ENCODE measurements at places on chromosomes 11 and 22.

DNA sequence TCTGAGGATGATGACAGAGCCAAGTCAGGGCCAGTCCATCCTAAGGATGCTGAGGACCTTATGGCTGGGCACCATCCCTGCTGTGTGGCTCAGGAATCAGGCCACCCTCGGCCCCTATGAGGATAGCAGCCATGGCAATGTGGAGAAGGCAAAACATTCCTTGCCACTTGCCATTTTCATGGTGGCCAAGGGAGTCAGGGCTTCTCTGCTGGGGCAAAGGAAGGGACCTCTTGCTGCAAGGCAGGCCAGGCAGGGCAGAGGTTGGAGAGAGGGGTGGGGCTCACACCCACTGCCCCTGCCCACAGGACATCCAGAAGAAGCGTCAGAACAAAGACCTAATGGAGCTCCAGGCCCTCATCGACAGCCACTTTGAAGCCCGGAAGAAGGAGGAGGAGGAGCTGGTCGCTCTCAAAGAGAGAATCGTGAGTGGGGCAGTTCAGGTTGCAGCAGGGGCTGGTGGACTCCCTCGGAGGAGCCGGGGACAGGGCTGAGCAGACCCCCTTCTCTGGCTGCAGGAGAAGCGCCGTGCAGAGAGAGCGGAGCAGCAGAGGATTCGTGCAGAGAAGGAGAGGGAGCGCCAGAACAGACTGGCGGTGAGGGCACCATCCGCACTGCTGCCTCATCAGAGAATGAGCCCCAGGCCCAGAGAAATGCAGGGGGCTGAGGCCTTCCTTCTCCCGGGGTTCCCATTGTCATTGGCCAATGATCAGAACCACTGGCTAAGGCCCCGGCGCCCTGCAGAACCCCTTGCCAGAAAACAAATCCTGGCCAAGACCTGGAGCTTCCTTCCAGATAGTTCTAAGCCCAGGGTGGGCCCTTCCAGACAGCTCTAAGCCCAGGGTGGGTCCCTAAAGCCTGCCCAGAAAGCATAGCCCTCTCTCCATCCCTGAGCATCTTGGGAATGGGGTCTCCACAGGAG is 13.5 kb upstream of the MRPL23 start:
- no peak for DNase-seq

DNA sequence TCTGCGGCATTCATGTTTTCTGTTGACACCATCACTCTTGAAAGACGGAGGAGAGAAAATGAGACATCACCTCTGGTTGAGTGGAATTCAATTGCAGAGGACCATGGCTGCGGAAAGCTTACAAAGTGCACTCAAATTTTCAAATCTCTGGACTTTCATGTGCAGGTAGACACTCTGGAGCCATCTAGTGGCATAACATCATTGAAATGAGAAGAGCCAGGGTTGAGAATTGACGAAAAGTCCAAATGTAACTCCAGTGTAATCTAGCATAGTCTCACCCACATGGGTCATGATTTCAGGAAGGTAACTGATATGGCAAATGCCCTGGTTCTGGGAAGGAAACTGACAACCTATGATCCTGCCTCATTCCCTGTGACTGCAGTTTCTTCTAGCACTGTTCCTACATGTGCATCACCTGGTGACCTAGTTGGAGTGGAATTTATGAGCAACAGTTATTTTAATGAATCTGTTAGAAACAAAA is 687.8 kb downstream of the KCNA4 start:
- DNase-seq = peak; percentile 77

- DNase-seq = peak; percentile 77
Measured at GRCh38 chr11:73982990-73983740, 522 bp upstream of the UCP2 start.

- no peak for DNase-seq
Measured at GRCh38 chr11:85699957-85700741, 14.2 kb upstream of the CCDC89 start.

GRCh38 chr11:11107076-11107723 is 245.8 kb downstream of the CSNK2A3 start:
- no peak for DNase-seq

DNA sequence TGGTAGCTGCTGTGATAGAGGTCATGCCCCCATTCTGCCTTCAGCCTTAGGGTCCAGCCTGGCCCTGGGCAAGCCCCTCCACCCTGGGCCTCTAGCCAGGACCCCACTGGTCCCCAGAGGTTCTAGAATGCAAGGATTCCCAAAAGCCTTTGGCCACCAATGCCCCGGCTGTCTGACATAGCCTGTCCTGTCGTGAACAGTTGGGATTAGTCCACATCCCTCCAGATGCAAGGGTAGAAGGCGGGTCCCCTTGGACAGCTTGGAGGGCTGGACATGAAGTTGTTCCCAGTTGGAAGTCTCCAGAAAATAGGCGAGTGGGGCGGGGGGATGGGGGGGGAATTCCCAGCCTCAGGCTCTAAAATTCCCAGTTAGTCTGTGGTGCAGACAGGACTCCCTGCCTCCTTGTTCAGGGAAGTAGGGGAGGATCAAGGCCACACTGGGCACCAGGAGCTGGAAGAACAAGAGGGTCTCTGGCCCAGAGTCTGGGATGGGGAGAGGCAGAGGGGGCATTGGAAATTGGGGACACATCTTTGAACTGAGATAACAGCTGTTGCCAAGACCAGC is 5.2 kb upstream of the ADORA2A start:
- DNase-seq = no peak

- DNase-seq = peak; percentile 70
Measured at GRCh38 chr22:37636186-37636948, 3.1 kb upstream of the SH3BP1 start.

DNA sequence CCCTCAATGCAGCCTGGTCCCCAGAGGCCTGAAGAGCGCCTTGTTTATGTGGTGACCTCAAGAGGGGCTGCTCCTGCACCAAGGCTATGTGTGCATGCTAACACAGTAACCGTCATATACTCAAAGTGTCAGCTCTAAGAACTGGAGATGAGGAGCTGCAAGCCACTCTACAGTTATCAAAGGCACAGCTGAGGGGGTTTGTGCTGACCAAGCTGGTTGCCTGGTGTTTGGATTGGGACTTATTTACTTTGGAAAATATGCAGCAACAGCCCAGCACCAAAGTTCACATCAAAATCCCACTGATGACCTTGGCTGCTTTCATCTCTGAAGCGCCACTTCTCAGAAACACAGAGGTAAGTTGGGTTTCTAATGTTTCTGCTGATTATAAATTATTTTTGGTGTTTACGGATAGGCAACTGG is at the start of gene SERPIND1:
TSS of gene SERPIND1 (plus strand) at position 321 of the 420 bp plus-strand sequence. CDS start 5,200 bp downstream, outside the sequence.
- DNase-seq = no peak

DNA sequence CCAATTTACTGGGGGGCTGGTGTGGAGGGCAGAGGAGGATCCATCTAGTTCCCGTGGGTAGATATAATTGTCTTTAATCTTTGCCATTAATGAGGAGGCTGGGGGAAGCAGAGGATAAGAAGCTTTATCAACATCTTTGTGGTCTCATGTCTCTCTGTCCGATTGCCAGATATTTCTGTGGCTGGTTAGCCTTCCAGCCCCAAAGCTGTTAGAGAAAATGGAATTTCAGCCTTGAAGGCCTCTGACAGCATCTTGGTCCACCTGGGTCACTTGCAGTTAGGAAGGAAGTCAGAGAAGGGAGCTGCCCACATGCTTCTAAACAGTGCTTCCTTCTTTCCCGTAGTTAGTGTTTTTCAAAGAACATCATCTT is 56.9 kb downstream of the ABTB2 start:
- DNase-seq = no peak

DNA sequence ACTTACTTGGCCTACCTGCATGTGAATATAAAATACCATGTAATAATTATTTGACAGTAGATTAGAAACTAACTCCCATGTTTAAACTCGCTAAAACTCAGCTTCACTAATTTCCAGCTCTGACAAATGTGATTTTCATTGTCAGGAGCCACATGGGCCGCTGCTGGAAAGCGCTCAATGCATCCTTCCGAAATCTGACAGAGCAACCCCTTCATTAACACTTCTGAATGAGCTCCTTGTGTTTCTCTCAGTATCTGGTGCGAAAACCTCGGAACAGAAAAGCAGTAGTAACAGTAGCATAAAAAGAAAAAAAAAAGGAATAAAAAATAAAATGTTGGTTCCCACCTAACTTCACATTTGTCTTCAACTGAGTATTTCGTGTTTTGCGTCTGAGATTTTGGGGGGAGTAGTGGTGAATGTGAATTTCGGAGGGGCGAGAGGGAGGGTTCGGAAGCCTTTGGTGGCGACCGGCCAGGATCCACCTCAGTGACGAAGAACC is 710 bp downstream of the MTCH2 start:
- no peak for DNase-seq

GRCh38 chr11:104462341-104462740 is 298.4 kb upstream of the PDGFD start:
- DNase-seq = peak; percentile 33

DNA sequence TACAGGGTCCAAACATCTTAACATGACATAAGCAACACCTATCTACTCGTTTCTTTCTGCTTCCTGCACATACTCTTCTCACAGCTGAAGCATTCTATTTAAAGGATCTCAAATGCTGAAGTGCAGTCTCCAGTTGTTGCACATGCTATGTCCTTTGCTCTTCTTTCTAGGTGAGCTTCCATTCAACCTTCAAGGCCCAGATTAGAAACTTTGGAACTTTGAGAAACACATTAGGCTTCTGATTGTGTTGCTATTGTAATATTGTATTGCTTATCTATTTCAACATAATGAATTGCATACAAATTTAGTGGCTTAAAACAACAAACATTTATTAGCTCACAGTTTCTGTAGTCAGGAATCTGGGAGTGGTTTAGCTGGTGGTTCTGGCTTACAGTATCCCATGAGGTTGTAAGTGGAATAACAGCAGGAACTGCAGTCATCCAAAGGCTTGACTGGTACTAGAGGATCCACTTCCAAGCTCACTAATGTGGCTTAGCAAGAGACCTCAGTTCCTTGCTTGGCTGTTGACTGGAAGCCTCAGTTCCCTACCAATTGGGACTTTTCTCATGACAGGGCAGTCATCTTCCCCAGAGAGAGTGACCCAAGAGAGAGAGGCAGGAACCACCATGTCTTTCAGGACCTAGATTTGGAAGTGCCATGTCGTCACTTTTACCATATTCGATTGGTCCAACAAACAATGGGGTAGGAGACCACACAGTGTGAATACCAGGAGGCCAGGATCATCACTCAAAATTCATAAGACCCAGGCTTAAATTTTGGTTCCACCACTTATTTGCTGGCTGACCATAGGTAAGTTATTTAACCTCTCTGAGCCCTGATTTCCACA is 27.2 kb upstream of the RASSF10 start:
- peak; percentile 20 for DNase-seq

DNA sequence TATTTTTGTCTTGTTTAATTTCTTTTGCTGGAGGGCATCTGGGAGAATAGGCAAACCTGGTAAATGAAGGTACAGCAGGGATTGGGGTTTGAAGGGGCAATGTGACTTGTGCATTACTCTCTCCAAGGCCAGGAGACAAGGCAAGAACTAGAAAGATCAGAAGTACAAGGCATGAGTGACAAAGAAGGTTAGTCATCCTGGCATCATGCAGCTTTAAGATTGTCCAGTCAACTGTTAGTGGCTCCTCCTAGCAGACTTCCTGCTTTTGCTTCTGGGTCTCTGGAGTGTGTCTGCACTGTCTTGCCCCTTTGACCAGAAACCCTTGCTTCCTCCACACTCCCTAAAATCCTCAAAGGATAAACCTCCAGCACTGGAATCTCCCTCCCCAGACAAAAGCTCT is 27.2 kb upstream of the GLYATL1 start:
- no peak for DNase-seq

GRCh38 chr11:93850594-93851018 is at the start of gene VSTM5:
VSTM5 (minus strand) TSS chr11:93850618; CDS start chr11:93850502, 116 bp downstream.
- DNase-seq = no peak

DNA sequence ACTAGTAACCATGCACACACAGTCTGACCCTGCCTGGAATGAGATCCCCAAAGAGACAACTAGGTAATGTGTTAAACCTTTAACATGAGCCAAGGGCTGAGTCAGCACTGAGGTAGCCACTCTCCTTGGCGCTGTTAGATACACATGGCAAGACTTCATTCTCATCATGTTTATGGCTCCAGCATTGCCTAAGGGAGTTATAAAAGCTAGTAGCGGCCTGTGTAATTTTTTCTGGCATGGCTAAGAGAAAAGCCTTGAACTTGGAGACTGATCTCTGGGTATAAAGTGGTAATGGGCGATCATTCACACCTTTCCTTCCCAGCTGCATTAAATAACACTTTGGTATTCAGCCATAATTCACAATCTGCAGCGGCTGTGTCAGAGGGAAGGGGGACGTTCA is 779.7 kb upstream of the LRRC4C start:
- peak; percentile 53 for DNase-seq

- no peak for DNase-seq
Measured at GRCh38 chr11:129273944-129274711, 82.0 kb upstream of the ARHGAP32 start.

- no peak for DNase-seq
Measured at GRCh38 chr22:36678477-36678876, 25.1 kb downstream of the CACNG2 start.

DNA sequence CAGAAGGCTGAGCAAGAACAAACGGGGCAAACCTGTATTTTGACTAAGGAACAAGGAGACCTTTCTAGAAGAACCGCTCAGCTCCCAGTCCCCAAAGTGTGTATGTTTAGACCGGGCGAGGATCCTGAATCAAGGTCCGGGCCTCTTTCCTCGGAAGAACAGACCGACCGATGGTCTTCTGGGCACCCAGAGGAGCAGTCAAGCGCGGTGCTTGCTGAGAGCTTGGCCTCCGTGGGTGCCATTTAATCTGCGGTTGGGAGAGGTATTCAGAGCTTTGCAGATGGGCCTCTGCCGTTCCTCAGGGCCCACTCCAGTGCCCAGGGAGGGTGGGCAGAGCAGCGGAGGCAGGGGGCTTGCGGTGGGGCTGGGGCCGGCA is 26.5 kb upstream of the ATXN10 start:
- no peak for DNase-seq

- no peak for DNase-seq
Measured at GRCh38 chr11:109770323-109770722, 322.9 kb upstream of the ZC3H12C start.

DNA sequence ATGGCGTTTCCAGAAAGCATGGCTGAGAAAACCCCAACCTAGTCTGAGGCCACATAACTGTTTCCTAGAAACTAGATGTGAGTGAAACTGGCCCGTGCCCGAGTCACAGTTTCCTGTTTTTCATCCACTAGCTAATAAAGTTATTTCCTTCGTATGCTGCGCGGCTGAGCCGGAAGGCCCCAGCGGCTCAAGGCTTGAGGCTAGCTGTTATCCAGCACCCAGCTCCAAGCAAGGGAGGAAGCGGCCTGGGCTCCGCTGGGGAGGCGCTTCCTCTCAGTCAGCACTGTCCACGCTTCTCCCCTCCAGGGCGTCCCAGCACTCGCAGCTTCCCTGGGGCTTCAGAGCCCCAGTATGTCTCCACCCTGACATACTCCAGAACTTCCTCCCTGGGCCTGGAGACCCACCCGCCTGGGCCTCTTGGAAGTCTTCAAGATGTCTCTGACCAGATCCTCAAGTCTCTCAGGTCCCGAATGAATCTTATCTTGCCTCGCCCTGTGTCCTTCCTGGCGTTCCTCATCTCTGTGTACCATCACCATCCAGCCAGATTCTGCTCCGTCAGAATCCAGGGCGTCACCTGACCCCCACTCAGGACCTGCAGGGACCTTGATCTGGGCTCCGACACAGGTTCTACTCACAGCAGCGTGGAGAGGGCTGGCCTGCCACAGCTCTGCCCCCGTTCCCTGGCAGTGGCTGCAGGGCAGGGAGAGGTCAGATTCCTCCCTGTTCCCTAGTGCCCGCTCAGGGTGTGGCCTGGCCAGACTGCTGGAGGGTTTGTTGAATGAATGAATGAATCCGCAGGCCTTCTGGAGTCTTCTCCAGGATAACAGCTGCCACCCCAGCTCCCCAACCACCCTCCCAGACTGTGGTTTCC is 81.9 kb downstream of the LRRC32 start:
- DNase-seq = no peak
